CMK (cell line): ENCODE measurements at places on chromosomes 5 and 9.

DNA sequence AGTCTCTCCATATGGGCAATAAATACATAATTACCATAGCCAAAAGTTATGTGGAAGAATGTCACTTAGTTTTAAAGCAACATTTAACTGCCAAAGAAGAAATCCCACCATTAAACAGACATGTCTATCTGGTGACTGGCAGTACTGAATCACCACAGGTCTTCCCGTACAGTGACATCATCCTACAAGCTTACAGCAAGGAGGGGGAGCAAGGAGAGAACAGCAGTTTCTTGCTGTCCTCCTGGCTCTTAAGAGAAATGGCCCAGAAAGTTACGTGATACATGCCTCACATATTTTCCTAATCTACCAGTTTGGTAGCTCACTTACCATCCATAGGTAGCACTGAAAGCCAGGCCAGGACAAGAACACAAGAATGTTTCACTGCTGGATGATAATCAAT is 671.0 kb downstream of the DMRTA1 start:
- no peak for DNase-seq

- DNase-seq = no peak
Measured at GRCh38 chr9:69900406-69900805, 79.8 kb downstream of the CFAP95 start.

DNA sequence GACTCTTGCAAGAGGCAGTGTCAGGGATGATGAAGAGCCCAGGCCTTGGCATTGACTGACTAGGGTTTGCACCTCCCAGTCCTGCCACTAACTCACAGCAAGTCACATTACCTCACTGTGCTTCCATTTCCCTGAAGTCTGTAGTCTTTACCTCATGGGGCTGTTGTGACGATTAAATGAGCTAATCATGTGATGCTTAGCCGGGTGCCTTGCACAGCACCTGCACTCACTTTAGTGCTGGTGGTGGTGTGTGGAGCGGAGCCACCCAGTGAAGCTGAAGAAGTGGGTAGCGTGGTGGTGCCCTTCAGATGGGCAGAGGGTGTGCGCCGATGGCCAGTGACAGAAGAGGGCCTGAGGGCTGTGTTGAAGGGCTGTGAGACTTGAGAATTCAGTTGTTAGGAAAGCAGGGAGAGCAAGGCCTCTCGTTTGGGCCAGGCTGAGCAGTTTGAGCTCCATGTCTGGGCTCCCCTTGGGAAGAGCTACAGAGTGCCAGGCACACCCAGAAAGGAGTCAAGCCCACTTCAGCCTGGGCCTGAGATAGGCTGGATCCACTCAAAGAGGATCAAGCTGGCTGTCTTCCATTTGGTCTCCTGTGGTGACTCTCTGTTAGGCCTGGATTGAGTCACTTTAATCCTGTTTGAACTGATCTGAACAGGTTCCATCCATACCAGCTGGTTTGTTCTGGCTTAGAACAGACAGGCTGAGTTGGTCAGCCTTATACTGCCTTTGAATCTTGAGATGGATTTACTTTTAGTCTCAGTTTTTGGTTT is 42.5 kb downstream of the RALGPS1 start:
- no peak for DNase-seq

DNA sequence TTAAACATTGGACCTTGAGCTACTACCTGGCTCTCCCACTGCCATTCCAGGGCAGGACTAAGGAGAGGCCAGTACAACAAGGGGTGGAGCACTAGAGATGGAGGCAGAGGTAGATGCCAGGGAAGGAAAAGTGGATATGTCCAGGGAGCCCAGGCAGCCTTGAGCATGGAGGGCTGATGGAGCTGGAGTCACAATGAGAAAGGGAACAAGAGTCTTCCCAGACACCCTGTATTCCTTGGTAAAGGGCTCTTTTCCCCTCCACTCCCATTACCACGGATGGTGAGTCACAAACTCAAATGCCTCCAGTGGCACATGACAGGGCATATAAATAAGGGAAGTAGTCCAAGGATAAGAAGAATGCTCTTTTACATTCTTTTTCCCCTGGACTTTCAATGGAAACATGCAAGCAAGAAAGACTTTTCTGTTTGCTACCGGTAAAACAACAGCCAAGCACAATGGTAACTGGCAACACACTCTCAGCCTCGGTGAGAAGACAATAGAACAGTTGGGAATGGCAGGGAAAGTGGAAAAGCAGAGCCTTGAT is 16.7 kb downstream of the ERAP1 start:
- no peak for DNase-seq
